ENCODE measurements at places on chromosomes 7 and 10. TPM values are rescaled to one million over a fixed set of nuclear protein-coding genes. Genes with fewer than 3 reads are reported as not detected.

GRCh38 chr7:97971120-97971989, 18.6 kb downstream of the OCM2 start:
- H3K4me1 ChIP-seq = peaks cover 10% of the 10 kb centered on the region
- H3K27me3 ChIP-seq = no peaks in the 10 kb centered on the region
- DNase-seq = no peak
- H3K4me3 ChIP-seq = peak overlapping the region; percentile 95
- H3K36me3 ChIP-seq = no peaks in the 10 kb centered on the region

DNA sequence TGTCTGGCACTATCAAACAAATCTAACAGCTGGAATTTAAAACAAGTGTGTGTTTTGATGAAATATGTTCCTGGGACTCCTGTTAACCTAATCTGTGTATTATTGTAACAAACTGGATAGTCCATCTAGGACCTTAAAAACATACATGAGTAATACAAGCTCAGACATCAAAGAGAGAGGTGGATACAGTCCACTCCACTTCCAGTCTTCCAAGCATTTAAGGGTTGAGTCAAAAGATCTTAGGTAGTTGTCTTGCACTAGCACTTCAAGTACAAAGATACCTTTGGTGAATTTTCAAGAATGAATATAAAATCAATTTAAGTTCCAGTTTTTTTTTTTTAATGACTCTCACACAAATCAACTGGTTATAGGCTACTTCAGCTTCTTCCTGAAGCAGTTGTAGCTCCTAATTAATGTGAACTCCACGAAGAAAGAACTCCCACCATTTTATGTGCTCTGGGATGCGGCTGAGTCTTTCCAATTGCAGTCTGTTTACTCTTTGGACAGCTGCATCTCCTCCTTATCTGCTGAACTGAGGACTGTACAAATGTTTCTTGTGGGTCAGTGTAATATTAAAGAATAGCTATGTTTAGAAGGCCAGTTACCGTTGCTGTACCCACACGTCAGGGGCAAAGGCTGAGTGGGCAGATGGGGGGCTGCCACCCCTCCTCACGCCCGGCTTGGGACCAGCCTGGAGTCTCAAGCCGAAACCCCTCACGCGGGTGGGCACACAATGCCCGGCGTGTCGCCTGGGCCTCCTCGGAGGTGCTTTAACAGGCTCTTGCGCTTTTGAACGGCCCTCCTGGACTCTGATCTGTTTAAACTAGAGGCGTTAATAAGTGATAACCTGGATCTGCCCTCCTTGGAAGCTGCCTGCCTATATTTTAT, 2.9 kb upstream of the IGF2BP3 start:
- peaks cover 31% of the 10 kb centered on the region for H3K27me3 ChIP-seq
- H3K4me3 ChIP-seq = peak overlapping the region; percentile 77
- peaks cover 34% of the 10 kb centered on the region for H3K4me1 ChIP-seq
- no peak for DNase-seq
- H3K27ac ChIP-seq = peak overlapping the region; percentile 97

DNA sequence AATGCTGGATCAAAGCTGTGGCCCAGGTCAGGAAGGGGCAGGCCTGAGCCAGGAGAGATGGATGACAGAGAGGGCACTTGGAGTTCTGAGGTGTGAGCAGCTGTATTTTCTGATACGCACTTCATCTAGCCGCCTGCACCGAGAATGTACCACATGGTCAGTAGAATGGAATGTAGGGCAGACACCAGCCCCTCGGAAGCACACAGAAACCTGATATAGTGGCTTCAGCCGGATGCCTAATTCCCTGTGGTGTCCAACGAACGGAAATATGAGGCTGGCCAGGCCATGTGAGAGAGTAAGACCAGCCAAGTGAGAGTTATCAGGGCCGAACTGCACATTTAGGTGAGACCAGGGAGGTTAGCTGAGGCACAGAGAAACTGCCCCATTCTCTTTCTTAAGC, 46.7 kb upstream of the PLCE1 start:
- H3K36me3 ChIP-seq = no peaks in the 10 kb centered on the region
- DNase-seq = no peak
- H3K27ac ChIP-seq = no peak overlapping the region
- no peaks in the 10 kb centered on the region for H3K27me3 ChIP-seq

DNA sequence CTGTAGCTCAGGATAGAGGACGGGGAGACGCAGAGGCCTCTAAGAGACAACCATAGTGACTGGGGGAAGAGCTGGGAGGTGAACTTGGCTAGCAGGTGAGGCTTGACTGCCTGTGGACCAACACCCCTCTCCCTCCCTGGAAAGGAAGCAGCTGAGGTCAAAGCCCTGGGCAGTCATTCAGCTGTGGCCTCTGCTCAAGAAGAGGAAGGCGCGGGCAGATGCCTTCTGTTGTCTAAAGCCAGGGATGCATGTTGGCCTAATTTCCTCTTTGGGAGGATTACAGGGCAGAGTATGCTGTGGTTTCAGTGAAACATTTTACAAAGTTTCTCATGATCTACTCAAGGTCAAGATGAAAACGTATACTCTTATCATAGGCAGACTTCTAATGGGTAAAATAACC, 327.1 kb downstream of the PRPF18 start:
- no peak overlapping the region for H3K4me3 ChIP-seq
- no peaks in the 10 kb centered on the region for H3K36me3 ChIP-seq
- no peak for DNase-seq
- H3K27me3 ChIP-seq = peaks cover 7% of the 10 kb centered on the region

GRCh38 chr7:105532709-105533460, 884 bp downstream of the RINT1 start:
- peak overlapping the region; percentile 94 for H3K4me3 ChIP-seq
- DNase-seq = no peak

STYXL1 gene
- 32.5 TPM for total RNA-seq

DNA sequence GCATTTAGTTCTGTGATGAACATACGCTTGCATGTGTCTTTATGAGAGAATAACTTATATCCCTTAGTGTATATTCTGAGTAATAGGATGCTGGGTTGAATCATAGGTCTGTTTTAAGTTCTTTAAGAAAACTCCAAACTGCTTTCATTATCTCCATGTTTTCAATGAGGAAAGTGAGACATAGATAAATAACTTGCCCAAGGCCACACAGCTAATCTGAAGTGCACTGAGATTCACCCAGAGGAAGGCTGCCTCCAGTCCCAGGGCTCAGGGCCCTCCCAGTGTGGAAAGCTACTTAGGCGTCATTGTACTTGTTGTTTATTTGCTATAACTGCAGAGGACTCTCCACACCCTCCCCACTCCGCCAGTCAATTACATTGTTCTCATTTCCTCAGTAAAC, 126.7 kb downstream of the INHBA start:
- H3K4me3 ChIP-seq = no peak overlapping the region
- DNase-seq = no peak
- H3K27me3 ChIP-seq = no peaks in the 10 kb centered on the region
- H3K36me3 ChIP-seq = no peaks in the 10 kb centered on the region

DNA sequence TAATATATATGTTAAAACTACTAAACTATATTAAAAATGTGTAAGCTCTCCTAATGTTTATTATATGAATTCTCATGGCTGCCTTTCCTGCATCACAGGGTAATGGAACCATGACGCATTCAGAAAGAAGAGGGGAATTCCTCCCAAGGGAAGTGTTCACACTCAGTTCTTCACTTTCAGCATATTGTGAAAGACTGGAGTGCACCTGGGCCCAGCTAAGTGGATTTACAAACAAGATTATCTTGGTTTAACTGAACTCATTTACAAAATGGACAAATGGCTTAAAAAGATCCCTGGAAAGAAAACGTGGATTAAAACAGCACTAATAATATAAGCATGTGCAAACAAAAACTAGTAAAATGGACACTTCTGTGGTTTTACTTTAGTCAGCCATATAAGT, 149.8 kb downstream of the DOCK4 start:
- H3K4me3 ChIP-seq = no peak overlapping the region
- no peak overlapping the region for H3K27ac ChIP-seq
- no peaks in the 10 kb centered on the region for H3K36me3 ChIP-seq
- H3K4me1 ChIP-seq = no peaks in the 10 kb centered on the region
- no peak for DNase-seq
- H3K27me3 ChIP-seq = no peaks in the 10 kb centered on the region

DNA sequence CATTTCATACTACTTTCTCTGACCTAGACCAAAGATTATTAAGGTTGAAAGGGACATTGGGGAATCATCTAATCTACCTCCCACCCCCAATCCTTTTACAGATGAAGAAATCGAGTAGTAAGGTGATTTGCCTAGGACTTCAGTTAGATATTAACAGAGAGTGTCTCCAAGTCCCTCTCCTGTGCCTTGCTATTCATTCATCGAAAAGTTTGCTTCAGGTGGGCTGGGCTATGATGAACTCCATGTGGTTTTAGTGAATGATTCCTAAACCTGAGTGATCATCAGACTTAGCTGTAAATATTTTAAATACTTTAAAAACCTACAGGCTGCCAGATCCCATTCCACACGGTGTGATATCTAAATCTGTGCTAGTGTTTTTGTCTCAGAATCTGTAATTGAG, 259.4 kb upstream of the SORCS1 start:
- no peak overlapping the region for H3K4me3 ChIP-seq
- no peak for DNase-seq
- H3K36me3 ChIP-seq = no peaks in the 10 kb centered on the region
- H3K27me3 ChIP-seq = no peaks in the 10 kb centered on the region
- H3K27ac ChIP-seq = no peak overlapping the region

- no peak for DNase-seq
- H3K4me1 ChIP-seq = peaks cover 40% of the 10 kb centered on the region
- no peak overlapping the region for H3K27ac ChIP-seq
- H3K36me3 ChIP-seq = no peaks in the 10 kb centered on the region
- H3K4me3 ChIP-seq = no peak overlapping the region
- no peaks in the 10 kb centered on the region for H3K27me3 ChIP-seq
Observed at GRCh38 chr10:11553773-11554381, 57.6 kb downstream of the USP6NL start.

DNA sequence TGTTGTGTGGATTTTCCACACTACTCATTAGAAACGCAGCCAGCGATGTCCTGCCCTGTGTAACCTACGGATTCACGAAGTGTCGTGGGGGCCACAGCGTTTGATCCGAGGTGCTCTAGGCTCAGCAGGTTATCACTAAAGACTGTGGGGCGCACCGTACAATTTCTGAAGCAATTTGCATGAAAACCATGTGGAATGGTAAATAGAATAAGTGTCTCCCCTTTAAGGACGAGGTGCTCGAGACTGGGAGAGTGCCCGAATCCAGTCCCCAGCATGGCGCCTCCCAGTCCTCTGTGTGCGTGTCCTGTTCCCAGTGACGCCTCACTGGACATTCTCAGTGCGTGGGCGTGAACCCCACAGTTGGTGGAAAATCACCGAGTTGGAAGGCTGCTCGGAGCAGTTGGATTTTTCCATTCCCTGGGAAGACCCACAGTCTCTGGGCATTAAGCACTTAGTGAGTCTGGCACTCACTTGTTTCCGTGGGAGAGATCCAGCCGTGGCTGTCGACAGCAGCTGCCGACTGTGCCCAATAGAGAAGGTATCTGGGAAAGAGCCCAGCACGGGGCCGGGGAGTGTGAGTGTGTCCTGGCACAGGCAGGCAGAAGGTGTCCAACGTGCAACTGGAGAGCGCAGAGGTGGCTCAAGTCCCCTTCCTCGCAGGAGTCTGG, 37.0 kb downstream of the PFKP start:
- H3K36me3 ChIP-seq = peaks cover 60% of the 10 kb centered on the region
- no peak overlapping the region for H3K27ac ChIP-seq
- H3K4me3 ChIP-seq = no peak overlapping the region
- no peaks in the 10 kb centered on the region for H3K27me3 ChIP-seq
- no peak for DNase-seq

DNA sequence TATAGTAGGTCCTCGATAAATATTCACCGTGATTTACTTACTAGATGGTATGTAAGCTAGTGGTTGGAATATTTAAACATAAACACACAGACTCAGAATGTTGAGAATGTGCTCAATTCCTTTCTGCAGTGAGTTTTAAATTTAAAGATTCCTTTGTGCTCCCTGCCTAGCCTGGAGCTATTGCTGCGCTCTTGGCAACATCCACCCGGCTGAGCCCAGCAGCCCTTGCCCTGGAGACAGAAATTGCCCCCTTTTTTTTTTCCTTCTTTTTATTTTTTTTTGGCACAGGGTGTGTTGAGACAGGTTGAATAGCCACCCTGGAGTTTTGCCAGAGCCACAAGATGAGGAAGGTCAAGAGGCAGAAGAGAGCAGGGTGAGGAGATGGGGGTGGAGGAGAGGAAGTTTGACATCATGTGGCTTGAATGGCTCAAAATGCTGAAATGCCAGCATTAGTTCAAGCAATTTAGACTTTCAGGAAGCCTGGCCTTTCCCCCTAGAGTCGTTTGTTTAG, 180.8 kb downstream of the PRKCQ start:
- no peak overlapping the region for H3K27ac ChIP-seq
- no peak for DNase-seq
- no peak overlapping the region for H3K4me3 ChIP-seq
- no peaks in the 10 kb centered on the region for H3K27me3 ChIP-seq
- H3K4me1 ChIP-seq = no peaks in the 10 kb centered on the region

DNA sequence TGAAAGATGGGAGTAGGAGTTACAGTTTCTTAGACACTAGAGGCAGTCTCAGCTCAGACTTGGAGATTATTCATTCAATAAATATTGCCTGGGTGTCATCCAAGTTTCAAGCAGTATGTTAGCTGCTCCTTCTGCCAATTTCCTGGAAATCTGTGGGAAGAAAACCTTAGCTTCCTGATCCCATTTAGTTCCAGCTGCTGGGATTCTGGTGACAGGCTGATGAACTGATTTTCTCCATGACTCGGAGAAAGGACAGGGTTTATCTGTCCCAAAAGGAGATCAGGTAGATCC, 95.8 kb downstream of the CLEC2L start:
- H3K4me1 ChIP-seq = no peaks in the 10 kb centered on the region
- H3K27ac ChIP-seq = no peak overlapping the region
- no peak for DNase-seq
- no peaks in the 10 kb centered on the region for H3K36me3 ChIP-seq

FKBP6 gene
- total RNA-seq = not detected

EMX2 gene
- total RNA-seq = not detected

GRCh38 chr7:131652194-131652593, 95.8 kb upstream of the PODXL start:
- DNase-seq = no peak
- H3K4me3 ChIP-seq = no peak overlapping the region
- H3K36me3 ChIP-seq = no peaks in the 10 kb centered on the region
- H3K27me3 ChIP-seq = no peaks in the 10 kb centered on the region
- peaks cover 24% of the 10 kb centered on the region for H3K4me1 ChIP-seq

ATOH7 gene
- not detected for total RNA-seq

GRCh38 chr7:14590206-14590605, 312.3 kb downstream of the DGKB start:
- no peak overlapping the region for H3K27ac ChIP-seq
- no peaks in the 10 kb centered on the region for H3K4me1 ChIP-seq
- no peaks in the 10 kb centered on the region for H3K36me3 ChIP-seq

TMEM243 gene
- 23.3 TPM for total RNA-seq

DNA sequence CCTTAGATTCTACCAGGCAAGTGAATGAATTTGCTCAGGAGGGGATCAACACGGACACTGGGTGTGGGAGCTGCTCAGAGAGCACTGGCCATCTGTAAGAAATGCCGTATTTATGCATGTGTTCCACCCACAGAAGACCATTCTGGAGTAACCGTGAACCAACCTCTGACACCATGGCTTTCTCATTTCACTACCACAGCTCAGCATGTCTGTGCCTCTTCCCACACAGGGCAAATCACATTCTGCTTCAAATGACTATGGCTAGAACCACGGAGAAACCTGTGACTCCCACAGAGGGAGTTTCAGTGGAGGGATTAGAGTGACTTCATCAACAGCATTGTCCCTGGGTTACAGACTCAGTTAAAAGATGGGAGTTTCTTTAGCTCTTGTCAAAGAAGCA, 893.4 kb downstream of the XPNPEP1 start:
- no peak overlapping the region for H3K27ac ChIP-seq
- no peaks in the 10 kb centered on the region for H3K27me3 ChIP-seq
- no peak overlapping the region for H3K4me3 ChIP-seq
